Hindlimb muscle (tissue), 1 donor: ENCODE measurements at places on chromosomes 11 and 22.

- DNase-seq = no peak
These were observed 4.7 kb upstream of the SHISA8 start for GRCh38 chr22:41919357-41920224.

GRCh38 chr11:2474059-2474901, 29.5 kb downstream of the KCNQ1 start:
- DNase-seq = no peak

DNA sequence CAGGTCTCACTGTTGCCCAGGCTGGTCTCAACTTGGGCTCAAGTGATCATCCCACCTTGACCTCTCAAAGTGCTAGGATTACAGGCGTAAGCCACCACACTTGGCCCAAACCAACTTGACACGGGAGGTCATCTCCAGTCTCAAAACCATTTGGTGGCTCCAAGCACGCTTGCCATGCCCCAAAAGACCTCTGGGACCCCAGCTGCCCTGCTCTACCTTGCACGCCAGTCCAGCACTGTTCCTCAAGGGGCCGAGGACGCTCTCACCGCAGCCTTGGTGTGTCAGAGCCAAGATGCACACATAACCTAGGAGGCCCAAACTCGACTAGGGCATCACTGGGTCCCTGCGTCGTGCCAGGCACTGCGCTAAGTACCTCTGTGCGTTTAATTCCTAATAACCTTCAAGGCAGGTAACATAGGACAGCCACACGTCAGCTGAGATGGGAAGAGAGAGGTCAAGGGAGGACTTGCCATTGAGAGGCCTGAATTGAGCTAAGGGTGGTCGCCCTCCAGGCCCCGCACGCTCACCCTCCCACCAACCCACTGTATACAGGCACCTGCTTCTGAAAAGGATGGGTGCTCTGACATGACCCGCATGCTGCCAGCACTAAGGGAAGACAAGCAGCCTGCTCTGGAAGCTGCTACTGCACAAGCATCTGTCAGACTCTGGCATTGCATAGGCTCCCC, 4.6 kb upstream of the GAS2L1 start:
- no peak for DNase-seq

DNA sequence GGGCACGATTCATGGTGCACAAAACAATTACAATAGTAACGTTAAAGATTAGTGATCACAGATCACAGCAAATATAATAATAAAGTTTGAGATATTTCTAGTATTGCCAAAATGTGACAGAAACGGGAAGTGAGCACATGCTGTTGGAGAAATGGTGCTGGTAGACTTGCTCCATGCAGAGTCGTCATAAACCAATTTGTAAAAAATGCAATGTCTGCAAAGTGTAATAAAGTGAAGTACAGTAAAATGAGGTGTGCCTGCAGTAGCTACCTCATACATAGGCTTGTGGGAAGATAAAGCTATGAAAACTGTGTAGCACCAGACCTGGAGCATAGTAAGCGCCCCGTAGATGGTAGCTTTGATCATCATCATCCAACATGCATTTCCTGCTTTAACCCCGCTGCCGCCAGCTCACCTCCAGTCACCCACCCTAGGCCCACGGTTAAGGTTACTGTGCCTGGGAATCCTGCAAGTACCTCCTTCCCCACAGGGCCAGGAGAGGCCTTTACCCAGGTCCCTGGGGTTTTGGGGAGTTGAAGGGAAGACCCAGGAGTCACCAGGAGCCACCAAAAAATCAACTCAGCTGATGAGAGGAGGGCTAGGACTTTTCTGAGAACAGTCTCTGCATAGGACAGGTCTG, 59.2 kb downstream of the MYO7A start:
- DNase-seq = no peak

- DNase-seq = no peak
These were observed 50.2 kb upstream of the PICALM start for GRCh38 chr11:86119077-86119476.

GRCh38 chr11:58465690-58466089, 23.7 kb upstream of the OR5B12 start:
- DNase-seq = no peak

- DNase-seq = no peak
These were observed 93.6 kb downstream of the RPL27A start for GRCh38 chr11:8776209-8776608.

DNA sequence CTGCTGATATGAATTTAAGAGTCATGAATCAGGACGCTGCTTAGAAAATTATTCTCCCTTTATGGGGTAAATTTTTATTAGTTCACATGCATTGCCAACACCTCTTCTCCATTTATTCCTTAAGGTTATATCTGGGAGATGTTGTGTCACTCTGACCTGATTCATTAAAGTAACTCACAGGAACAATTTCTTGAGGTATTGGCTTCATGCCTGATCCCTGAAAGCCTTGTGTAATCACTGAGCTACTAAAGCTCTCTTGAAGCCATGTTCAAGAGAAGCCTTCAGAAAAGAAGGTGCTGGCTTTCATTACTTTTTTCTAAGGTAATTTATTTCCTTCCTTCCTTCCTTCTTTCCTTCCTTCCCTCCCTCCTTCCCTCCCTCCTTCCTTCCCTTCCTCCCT, 420.6 kb downstream of the RAB38 start:
- DNase-seq = no peak

GRCh38 chr11:112522536-112522935, 261.9 kb upstream of the PLET1 start:
- DNase-seq = no peak

GRCh38 chr22:21939461-21939913, 13.2 kb downstream of the PPM1F start:
- no peak for DNase-seq

GRCh38 chr11:77046060-77046501, 11.9 kb downstream of the B3GNT6 start:
- DNase-seq = no peak

DNA sequence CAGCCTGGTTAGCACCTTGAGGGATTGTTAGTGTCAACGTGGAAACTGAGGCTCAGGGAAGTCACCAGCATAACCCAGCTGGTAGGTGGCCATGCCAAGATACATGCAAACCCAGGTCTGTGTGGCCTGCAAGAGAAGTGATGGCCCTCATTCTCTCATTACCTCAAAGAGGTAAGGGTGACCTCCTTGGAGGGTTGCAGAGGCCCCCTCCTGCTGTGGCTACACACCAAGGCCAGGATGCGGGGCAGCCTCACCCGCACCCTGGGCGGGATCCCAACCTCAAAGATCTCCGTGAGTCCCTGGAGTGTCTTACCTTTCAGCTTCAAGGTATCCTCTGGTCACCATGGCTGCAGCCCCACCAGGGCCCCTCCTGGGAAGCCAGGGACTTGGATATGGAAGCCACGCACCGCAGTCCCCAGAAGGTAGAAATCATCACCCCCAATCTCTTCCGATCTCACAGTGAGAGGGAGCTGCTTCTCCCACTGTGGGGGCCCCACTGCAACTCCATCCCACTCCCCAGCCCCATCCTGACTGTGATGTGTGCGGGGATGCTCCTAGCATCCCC, 95.4 kb downstream of the MORC2 start:
- no peak for DNase-seq

DNA sequence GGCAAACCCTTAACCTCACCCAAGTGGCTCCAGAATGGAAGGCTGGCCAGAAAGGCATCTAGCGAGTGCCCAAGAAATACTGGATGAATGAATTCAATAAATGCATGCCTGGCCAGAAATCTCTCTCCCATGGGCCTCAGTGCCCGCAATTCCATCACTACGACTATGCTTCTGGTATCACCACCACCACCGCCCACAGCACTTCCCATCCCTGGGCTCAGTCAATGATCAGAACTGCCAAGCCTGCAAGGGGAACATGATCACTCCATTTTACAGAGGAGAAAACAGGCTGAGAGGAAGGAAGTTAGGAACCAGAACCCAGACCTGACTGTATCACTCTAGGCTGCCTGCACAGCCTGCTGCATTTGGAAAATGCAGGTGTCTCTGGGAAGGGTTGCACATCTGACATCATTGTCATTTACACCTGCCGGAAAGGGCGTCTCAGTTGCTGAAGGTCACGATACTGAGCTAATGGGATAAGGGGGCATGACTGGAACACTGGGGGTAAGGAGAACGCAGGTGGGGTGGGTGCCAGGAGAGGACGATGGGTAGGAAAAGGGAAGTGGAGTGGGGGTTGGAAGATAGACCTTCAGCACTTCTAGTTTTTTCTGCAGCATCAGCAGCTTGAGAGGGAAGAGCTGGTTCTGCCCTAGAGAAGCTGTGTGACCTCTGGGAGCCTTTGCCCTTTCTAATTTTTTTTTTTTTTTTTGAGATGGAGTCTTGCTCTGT, 3.2 kb downstream of the GPR152 start:
- no peak for DNase-seq

- no peak for DNase-seq
These were observed 104.4 kb downstream of the STIM1 start for GRCh38 chr11:3959903-3960265.

DNA sequence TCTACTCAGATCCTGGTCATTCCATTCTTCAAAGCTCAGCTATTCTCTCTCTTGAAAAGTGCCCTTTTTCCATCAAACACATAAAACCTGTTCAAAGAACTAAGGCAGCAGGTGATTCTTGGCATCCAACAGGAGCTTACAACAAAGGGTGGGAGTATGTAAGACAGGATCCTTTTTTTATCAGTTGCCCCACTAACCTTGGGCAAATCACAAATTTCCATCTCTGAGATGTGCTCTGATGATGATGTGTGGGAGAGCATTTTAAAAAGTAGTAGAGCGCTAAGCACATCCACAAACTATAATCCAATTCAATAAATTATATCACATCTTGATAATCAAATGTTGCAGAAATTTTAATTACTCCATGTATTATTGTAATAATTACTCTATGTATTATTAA, 53.7 kb upstream of the FDX1 start:
- no peak for DNase-seq

- peak; percentile 47 for DNase-seq
These were observed at the start of gene SLC35F2 for GRCh38 chr11:107858217-107859070. SLC35F2 (minus strand) TSS chr11:107858787; CDS start chr11:107858767, 20 bp downstream.

DNA sequence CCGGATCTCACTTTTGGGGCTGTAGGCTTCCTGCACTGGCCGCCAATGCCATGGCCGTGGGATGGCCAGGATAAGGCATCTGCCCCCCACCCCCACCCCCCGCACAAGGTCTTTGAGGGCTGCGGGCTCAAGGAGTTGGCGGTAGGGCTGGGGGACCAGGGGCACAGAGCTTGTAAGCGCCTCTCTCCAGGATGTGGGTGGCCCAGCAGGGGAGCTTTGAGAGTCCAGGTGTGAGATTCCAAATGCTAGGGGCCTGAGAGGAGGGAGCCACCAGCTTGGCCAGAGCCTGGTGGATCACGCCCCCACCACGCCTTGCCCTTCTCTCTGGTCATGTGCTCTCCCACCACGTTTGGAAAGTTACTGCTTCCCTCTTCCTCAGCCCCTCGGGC, 5.0 kb downstream of the CD81 start:
- DNase-seq = no peak

DNA sequence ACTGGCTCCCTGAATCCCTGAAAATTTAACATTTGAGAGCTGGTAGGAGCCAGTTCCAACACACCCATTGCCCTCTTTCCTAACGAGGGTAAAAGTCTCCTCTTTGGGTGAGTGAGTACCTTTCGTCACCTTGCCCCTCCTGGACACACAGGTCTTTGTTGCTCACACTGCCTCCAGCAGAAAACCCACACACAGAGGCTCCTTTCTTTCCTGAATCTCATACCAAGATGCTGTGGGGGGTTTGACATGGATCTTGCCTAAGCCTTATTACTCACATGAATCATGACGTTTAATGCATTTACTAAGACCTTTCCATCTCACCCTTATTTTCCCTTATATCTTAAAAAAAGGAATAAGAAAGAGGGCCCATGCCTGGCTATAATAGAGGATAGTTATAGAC, 53.0 kb downstream of the PARVA start:
- no peak for DNase-seq

DNA sequence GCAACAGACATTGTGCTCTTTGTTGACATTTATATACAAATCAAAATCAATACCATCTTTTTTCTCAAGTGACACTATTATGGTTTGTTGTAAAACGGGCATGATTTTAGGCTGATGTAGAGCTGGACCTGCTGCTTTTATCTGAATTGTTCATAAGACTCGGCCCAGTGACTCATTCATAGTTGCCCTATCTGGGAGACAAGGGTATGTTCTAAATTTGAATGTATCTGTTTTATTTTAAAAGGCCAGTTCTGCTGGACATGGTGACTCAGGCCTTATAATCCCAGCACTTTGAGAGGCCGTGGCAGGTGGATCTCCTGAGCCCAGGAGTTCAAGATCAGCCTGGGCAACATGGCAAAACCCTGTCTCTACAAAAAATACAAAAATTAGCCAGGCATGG, 39.3 kb downstream of the CEP295 start:
- DNase-seq = no peak

DNA sequence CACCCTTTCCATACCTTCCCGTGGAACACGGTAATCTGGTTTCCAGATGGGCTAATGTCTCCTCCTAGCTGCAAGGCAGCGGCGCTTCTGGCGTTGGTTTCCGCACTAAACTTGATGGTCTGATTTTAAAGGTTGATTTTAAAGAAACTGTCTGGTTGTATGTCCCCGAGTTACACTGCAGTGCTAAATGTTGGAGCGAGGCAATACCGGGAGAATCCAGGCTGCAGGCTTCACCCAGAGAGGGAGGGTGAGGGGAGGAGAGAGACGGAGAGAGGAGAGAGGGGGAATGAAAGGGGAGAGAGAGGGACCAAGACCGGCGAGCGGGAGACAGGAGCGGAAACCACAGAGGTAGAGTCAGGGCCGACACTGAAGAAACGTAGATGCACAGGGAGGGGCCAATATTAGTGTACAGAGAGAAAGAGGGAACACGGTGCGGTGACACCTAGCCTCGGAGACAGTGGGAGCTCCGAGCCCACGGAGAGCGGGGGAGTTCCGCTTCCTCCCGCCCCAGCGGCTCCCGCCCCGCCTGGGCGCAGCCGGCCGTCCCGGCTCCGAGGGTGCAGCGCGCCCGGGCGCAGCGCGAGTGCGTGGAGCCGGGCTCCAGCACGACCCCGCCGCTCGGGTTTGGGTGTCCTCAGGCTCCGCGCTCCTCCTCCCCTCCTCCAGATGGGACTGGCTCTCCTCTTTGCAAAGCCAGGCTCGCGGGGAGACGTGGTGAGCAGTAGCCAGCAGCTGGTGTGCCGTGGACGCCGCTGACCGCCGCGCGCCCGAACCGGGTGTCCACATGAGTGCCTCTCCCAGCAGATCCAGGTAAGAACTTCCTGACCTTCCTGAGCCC, 71.9 kb upstream of the GRAMD1B start:
- peak; percentile 34 for DNase-seq

GRCh38 chr11:70517203-70517602, 118.9 kb downstream of the CTTN start:
- DNase-seq = no peak

DNA sequence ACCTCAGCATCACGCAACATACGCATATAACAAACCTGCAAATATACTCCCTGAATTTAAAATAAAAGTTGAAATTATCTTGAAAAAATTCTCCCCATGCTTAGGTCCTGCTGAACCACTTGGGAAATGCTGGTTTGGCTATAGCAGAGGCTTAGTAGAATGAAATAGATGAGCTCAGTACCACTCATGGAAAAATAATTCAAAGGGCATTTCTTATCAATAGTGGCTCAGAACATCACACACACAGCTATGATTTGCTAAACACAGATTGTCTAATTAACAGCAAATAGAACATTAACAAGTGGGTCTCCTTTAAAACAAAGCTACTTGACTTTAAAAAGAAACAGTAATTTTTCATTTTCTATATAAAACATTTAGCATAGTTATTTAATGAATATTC, 21.5 kb downstream of the ELMOD1 start:
- no peak for DNase-seq

- DNase-seq = no peak
These were observed 202.1 kb downstream of the TTC28 start for GRCh38 chr22:28477556-28477955.
